Hypothalamus (tissue), 51 donors: ENCODE measurements at places on chromosomes 6 and 20.

GRCh38 chr6:138387577-138388368, 10.1 kb downstream of the SMIM28 start:
- DNase-seq: no peak

GRCh38 chr6:157070403-157071107, 252.8 kb downstream of the TMEM242 start:
- DNase-seq: no peak

- DNase-seq: no peak
These were observed 42.1 kb upstream of the HLA-E start for GRCh38 chr6:30447237-30447636.

DNA sequence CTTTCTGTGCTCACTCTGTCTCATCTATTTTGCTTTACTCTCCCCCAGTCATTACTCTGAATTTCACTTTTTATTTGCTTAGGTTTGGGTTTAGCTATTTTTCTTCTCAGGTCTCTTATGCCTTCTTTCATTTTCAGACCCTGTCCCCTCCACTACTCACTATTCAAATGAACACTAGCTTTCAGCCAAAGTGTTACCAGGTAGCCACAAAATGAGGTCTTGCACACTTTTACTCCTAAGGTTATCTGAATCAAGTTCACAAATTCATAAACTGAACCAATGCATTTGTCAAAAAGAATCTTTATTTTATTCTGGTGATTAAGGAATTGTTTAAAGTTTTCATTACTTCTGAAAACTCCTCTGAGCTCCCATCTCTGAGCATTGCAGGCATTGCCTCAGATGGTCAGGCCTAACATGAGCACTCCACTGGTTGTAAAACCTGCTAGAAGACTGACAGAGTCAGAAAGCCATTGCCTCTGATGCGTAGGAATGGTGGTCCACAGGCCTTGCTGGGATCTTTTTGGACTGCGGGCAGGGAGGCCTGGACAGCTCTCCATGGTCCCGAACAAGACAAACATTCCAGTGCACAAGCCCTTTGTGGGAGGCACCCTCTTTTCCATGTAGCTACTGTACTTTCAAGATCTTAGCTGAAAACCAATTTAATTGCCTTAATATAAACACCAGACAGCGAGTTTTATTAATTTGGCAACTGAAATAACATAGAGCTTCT, 48.5 kb downstream of the FYN start:
- DNase-seq: no peak

- no peak for DNase-seq
These were observed 12.0 kb downstream of the LMBRD1 start for GRCh38 chr6:69784595-69785377.

- no peak for DNase-seq
These were observed 75.9 kb upstream of the SYNJ2 start for GRCh38 chr6:157905590-157906342.

GRCh38 chr20:64044484-64045247, 4.8 kb downstream of the SOX18 start:
- no peak for DNase-seq
